ENCODE measurements at places on chromosomes 1 and 21.

- DNase-seq: no peak
- H3K27ac ChIP-seq: no peak overlapping the region
- H3K4me1 ChIP-seq: no peaks in the 10 kb centered on the region
- H3K27me3 ChIP-seq: peaks cover 19% of the 10 kb centered on the region
Measured at GRCh38 chr1:17292299-17293160, 15.5 kb upstream of the PADI4 start.

GRCh38 chr1:241269116-241269515, 87.9 kb downstream of the RGS7 start:
- DNase-seq: no peak
- H3K4me1 ChIP-seq: no peaks in the 10 kb centered on the region
- H3K27me3 ChIP-seq: no peaks in the 10 kb centered on the region
- H3K4me3 ChIP-seq: no peak overlapping the region
- no peak overlapping the region for H3K27ac ChIP-seq

DNA sequence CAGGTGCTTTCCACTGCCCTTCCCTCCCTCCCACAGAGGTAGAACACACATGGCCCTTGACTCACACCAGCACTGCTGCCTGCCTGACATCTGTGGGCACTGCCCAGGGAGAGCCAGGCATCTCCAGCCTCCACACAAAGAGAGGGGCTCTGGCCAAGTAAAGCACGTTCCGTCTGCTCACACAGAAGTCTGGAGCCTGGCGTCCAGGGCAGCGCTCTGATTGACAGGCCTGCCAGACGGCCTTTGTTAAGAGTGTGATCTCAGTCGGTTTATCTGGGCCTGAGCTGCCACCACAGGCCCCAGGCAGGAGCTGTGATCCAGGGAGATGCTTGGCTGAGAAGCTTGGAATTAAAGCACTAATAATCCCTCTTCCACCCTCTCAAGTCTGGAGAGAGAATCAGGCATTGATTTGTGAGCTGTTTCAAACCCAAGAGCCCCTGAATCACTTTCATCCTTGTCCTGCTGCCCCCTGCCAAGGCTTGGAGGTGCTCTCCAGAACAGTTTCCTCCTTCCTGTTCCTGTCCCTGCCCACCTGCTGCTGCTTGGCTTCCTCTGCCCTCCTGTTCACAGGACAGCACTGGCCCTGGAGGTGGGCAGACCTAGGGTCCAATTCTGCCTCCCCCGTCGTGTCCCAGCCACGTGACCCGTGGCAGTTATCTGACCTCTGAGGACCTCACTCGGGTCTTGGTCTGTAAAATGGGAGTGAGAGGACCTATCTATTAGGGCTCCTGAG, 3.7 kb downstream of the DMRTB1 start:
- no peaks in the 10 kb centered on the region for H3K4me1 ChIP-seq
- no peak for DNase-seq
- no peak overlapping the region for H3K27ac ChIP-seq
- H3K36me3 ChIP-seq: no peaks in the 10 kb centered on the region
- H3K27me3 ChIP-seq: no peaks in the 10 kb centered on the region

- H3K36me3 ChIP-seq: peaks cover 57% of the 10 kb centered on the region
- no peaks in the 10 kb centered on the region for H3K27me3 ChIP-seq
- no peak for DNase-seq
Measured at GRCh38 chr1:224160171-224160682, 22.8 kb upstream of the DEGS1 start.

DNA sequence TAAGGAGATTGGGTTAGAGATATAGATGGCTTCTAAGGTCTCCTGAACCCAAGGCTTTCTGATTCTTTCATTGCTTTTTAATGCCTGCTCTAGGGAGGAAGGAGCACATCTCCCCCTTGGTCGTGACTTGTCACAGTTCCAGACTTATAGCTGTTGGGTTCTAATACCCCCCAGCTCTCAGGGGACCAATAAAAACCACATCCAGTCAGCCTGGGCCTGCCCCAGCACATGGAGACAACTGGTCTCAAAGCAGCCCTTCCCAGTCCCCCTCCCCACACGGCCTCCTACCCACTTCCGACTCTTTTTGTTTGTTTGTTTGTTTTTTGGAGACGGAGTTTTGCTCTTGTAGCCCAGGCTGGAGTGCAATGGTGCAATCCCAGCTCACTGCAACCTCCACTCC, 23.3 kb downstream of the QSOX1 start:
- H3K4me1 ChIP-seq: peaks cover 9% of the 10 kb centered on the region
- H3K36me3 ChIP-seq: peaks cover 36% of the 10 kb centered on the region
- H3K27ac ChIP-seq: no peak overlapping the region
- peak; percentile 23 for DNase-seq
- no peaks in the 10 kb centered on the region for H3K27me3 ChIP-seq
- no peak overlapping the region for H3K4me3 ChIP-seq

GRCh38 chr1:12048372-12048771, 14.7 kb upstream of the TNFRSF8 start:
- H3K4me3 ChIP-seq: no peak overlapping the region
- H3K36me3 ChIP-seq: no peaks in the 10 kb centered on the region
- peaks cover 10% of the 10 kb centered on the region for H3K27me3 ChIP-seq
- no peaks in the 10 kb centered on the region for H3K4me1 ChIP-seq

DNA sequence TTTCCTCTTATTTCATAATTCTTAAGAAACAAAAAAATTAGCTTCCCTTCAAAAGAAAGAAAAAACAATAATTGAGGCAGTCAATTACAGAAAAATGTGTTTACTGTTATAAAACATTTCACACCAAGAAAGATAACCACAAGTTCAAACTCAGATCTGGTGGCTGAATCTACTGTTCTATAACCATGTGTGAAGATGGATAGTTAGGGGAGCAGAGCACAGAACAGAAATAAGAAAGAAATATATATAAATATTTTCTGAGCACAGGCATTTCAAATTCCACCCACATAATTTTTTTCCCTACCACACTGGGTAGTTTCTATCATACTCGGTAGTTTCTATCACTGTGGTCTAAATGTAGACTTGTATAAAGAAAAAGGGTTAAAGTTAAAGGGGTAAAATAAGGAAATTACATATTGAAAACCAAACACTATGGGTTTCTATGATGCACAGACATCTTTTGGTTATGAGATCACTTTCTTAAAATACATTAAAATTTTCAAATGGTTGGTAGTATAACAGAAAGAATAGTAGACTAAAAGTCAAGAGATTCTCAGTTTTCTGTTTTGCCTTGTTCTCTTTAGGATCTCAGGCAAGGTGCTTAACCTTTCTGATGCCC, 10.8 kb downstream of the LYST start:
- DNase-seq: no peak
- H3K4me1 ChIP-seq: no peaks in the 10 kb centered on the region
- H3K36me3 ChIP-seq: no peaks in the 10 kb centered on the region

DNA sequence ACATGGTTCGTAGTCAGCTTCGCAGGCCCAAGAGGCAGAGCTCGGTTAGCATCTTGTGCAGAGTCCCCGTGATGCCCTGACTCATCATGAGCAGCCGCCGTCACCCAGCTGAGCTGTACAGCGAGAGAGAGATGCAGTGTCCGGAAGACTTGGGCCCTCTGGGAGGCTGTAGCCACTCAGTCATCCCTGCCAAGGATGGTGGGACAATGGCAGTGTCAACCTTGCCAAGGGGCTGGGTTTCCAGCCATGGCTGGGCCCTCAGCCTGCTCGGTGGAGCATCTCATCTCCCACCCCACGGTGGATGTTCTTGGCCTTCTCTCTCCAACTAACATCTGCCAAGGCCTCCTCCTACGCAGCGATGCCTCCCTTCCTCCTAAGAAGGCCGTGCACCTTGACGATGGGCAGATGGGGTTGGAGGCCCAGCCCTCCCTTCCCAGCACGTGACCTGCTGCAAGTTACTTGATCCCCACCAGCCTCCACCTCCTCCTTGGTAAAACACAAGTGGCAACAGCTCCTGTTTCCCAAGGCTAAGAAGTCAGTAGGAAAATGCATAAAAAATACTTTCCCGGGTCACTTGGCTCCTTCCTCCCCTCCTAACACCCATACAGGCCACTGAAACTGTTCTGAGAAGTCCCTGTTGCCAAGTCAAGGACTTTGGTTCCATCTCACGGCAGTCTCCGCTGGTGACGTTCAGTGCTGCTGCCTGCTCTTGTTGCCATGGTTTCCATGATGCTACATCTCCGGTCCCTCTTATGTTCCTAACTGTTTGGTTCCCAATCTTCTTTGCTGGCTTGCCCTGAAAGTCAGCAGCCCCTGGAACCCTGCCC, 384.7 kb upstream of the VAMP3 start:
- no peak overlapping the region for H3K27ac ChIP-seq
- no peak for DNase-seq
- no peaks in the 10 kb centered on the region for H3K36me3 ChIP-seq
- H3K27me3 ChIP-seq: no peaks in the 10 kb centered on the region

DNA sequence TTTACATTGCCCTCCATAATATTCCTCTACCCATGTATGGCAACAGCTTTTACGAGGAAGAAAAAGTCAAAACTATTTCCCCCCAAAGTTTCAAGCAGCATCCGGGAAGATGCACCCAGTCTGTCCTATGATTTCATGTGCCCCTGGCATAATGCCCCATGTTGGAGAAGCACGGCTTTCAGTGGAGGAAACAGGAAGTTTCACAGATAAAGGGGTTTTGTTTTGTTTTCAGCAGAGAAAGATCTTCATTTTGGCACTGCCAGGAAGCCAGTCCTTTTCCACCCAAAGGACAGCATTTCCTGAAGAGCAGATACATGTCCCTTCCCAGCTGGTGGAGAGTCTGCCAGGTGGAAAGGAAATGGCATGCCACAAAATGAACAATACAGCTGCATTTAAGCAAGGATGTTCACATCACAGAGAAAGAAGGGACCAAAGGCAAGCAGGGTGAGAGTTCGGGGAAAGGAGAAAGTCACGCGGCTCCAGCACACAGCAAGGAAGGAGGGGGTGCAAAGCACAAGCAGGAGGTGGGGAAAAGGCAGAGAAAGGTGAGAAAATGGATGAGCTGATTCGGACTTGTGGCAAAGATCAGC, 95.3 kb upstream of the HIVEP3 start:
- DNase-seq: no peak
- peaks cover 13% of the 10 kb centered on the region for H3K4me1 ChIP-seq
- H3K27me3 ChIP-seq: no peaks in the 10 kb centered on the region
- no peak overlapping the region for H3K27ac ChIP-seq

DNA sequence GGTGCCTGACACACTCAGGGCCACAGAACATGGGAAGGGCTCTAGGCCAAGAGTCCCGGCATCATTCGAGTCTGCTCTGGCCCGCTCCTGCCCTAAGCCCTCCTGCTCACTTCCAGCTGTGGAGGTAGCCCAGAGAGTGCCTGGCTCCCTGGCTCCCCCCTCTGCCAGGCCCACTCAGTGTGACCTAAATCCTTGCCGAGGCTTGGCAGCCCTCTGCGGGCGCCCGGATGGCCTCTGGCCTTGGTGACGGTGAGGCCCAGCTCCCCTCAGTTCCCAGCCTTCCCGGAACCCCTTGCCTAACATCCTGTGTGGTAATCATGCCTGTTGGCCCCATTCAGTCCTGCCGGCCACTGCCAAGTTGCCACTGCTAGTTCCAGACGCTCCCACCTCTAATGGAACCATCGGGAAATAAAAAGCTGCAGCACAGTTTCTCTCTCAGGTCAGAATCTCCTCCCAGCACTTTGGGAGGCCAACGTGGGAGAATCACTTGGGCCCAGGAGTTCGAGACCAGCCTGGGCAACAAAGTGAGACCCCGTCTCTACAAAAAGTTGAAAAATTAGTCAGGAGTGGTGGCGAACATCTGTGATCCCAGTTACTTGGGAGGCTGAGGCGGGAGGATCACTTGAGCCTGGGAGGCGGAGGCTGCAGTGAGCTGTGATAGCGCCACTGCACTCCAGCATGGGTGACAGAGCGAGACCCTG, 1.2 kb upstream of the H6PD start:
- DNase-seq: peak; percentile 92
- H3K27ac ChIP-seq: peak overlapping the region; percentile 90
- no peaks in the 10 kb centered on the region for H3K36me3 ChIP-seq
- no peak overlapping the region for H3K4me3 ChIP-seq
- peaks cover 46% of the 10 kb centered on the region for H3K4me1 ChIP-seq

GRCh38 chr1:168767894-168768584, 39.0 kb upstream of the DPT start:
- no peak overlapping the region for H3K27ac ChIP-seq
- H3K4me1 ChIP-seq: peaks cover 8% of the 10 kb centered on the region
- H3K27me3 ChIP-seq: no peaks in the 10 kb centered on the region

- no peak overlapping the region for H3K27ac ChIP-seq
- no peaks in the 10 kb centered on the region for H3K27me3 ChIP-seq
- DNase-seq: no peak
- H3K4me3 ChIP-seq: no peak overlapping the region
- H3K36me3 ChIP-seq: peaks cover 12% of the 10 kb centered on the region
Measured at GRCh38 chr1:44323947-44324346, 31.1 kb downstream of the ERI3 start.

DNA sequence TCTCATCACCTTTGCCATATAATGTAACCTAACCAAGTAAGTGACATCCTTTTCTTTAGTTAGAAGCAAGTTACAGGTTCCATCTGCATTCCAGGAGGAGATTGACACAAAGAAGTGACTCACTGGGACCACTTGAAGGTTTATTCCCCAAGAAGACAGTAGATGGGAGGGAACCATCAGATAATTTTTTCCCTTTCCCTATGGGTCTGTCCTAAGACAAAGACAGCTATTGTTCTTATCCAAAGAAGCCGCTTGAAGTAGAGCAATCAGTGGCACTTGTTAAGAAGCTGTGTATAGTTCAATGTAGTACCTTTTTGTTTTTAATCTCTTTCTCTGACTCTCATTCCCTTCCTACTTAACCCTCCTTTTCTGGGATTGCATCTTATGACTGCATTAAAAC, 139.9 kb upstream of the B3GALT2 start:
- no peak overlapping the region for H3K27ac ChIP-seq
- no peaks in the 10 kb centered on the region for H3K4me1 ChIP-seq
- DNase-seq: no peak
- H3K36me3 ChIP-seq: no peaks in the 10 kb centered on the region

DNA sequence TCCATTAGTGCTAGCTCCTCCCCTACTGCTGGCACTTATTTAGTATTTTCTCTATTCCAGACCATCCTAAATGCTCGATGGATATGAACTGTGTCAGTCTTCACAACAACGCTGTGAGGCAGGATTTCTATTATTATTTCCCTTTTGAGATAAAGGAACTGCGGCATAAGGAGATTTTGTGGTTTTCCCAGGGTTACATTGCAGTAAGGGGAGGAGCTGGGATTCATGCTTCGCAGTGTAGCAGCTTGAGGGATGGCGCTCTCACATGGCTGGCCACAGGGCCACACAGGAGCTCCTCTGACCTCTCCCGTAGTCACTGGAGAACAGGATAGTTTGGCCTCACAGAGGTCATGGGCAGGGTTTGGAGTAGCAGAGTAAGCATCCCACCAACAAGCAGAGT, 116.9 kb downstream of the BEND5 start:
- DNase-seq: no peak
- no peaks in the 10 kb centered on the region for H3K27me3 ChIP-seq
- H3K4me1 ChIP-seq: no peaks in the 10 kb centered on the region
- no peak overlapping the region for H3K27ac ChIP-seq

DNA sequence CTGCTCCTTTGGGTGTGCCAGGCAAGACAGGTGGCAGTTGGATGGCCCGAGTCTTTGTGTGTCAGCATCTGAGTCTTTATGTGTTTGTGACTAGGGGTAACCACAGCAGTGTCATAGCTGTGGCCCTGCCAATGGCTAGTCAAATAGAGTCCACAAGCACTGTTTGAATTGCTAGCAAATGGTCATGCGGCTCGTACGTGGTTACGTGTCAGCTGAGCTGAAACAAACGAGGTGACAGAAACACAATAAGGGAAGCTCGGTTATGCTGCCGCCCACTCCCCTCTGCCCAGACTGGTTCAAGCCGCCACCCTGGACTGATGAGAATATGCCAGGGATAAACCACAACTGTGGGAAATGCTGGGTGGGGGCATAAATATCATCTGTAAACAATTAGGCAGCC, 174.3 kb upstream of the LMO4 start:
- DNase-seq: no peak
- no peaks in the 10 kb centered on the region for H3K36me3 ChIP-seq

- H3K36me3 ChIP-seq: no peaks in the 10 kb centered on the region
- H3K4me1 ChIP-seq: no peaks in the 10 kb centered on the region
- H3K4me3 ChIP-seq: no peak overlapping the region
- no peak for DNase-seq
Measured at GRCh38 chr1:45767035-45767434, 16.6 kb upstream of the IPP start.
